NCI-H2171 (cell line): ENCODE measurements at places on chromosomes 3 and 15.

DNA sequence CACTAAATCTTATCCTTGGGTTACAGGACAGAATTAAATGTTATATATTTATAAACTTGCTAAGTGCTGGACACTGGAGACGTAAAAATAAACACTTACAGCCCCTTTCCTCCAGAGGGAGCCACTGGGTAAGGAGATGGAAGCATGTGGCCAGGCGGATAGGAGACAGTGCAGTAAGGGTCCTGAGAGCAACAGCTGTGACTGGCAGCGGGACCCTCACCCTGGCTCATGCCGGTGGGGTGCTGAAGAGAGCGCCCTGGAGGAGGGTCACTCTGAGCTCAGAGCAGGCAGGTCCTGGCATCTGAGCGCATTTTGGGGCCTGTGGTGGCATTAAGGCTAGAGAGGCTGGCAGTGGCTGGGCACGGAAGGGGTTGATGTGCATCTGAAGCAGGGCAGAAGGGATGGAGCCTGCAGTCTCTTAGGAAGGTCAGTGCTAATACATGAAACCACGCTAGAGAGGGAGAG lies 16.0 kb downstream of the SEC61A1 start:
- no peak for DNase-seq

GRCh38 chr15:101342056-101342455 lies 47.0 kb upstream of the SNRPA1 start:
- no peak for DNase-seq

DNA sequence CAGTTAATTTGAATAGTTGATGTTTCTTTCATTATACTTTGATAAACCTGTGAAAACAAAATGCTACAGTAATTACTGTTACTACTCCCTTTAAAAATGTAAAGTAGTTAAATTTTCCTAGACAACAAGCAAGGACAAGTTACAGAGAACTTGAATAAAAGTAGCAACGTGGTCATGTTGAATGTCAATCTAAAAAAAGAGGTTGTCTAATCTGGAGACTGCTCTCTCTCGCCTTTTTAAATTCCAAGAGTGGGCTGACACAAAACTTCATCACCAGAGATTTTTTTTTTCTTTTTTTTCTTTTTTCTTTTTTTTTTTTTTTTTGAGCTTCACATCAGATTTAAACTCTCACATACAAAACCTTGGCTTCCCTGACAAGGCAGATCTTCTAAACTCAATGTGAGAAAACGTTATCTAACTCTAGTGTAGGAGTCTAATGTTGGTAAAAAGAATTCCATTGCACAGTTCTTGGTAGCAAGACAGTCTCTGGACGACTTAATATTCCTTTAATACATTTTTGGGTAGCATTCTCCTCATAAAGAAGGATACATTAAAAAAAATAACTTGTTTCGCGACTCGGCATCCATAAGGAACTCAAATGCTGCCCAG lies 4.1 kb downstream of the FOXP1 start:
- DNase-seq: no peak

DNA sequence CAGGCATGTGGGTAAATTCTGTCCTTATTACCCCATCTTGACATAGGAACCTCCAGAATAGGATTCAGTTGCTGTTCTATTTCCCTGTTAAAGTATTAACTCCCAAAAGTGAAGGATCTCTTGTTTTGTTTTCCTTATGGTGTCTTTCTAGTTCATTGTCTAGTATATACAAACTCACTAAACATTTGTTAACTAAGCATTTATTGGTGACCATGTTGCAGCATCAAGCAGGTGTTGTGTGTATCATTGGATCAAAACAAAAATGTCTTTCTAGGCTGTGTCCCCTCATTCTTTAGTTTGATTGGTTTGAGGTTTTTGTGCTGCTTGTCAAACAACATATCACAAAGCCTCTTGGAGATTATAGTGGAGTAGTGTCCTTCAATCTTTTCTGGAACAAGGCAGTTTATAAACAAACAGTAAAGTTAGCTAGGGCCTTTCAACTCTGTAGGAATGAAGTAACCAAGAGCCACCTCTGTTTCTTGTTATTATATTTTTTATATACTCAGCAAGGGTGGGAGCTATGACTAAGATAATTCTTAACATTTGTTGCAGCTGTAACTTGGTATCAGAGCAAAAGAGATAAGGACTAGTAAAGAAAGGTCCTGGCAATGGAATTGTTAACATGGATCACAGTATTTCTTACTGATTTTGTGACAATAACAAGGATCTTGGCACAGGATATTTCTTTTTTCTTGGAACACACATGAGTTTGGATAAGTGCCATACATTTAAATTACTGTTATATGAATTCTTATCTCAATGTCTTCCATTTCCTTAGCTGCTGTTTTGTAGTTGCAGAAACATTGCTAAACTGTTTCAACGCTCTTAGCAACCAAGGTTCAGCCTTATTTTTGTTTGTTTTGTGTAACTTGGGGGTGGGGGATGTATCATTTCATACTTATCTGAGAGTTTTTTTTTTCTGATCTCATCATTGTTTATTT lies 49.3 kb downstream of the TMOD3 start:
- DNase-seq: no peak

- DNase-seq: no peak
Measured at GRCh38 chr3:112585782-112586181, 23.9 kb downstream of the SLC35A5 start.

- DNase-seq: no peak
Measured at GRCh38 chr15:45849136-45849535, 214.3 kb downstream of the SQOR start.

GRCh38 chr15:66721020-66721419 lies 19.0 kb downstream of the SMAD6 start:
- DNase-seq: no peak

DNA sequence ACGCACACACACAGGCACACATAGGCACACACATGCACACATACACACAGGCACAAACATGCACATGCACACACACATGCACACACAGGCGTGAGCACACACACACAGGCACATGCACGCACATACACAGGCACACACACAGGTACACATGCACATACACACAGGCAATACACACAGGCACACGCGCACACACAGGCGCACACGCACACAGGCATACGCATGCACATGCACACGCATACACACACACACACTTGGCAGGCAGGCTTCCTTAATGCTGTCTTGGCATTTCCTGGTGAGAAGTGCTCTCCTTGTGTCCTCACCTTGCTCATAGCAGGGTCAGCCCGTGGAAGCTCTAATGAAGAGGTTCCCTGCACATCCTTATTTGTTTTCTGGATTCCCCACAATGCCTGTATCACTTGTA lies 8.4 kb upstream of the SLCO2A1 start:
- DNase-seq: no peak

DNA sequence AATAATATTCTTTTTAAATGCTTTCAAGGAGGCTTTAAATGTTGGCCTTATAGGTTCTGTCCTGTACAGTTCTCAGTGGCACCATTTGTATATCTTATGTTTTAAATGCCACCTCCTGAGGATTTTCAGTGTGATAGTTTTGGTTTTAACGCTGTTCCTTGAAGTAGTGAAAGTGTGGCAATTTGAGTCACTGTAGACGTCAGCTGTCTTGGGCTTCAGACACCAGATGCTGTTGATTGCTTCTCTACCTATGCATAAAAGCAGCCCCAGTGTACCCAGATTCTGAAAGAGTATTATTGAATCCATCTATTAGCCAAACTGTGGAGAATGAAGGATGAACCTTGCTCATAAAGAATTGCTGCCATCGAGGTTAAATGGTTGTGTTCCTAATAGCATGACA lies 316.8 kb upstream of the GBE1 start:
- DNase-seq: no peak

DNA sequence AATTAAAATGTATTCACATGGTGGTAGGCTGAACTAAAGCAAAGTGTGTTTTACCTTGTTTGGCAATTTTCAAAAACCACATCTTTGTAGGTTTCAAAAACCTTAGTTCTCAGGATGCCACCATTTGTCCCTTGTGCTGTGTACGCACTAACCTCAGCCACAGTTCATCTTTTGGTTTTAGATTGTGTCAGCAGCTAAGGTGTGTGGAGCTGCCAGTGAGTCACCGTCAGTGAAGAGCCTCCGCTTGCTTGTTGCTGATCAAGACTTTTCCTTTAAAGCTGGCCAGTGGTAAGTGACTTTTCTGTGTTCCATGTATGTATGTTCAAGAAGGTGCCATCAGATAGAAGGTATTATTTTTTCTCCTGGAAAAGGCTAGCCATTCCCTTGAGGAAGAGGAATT lies 21.1 kb downstream of the OXNAD1 start:
- no peak for DNase-seq

DNA sequence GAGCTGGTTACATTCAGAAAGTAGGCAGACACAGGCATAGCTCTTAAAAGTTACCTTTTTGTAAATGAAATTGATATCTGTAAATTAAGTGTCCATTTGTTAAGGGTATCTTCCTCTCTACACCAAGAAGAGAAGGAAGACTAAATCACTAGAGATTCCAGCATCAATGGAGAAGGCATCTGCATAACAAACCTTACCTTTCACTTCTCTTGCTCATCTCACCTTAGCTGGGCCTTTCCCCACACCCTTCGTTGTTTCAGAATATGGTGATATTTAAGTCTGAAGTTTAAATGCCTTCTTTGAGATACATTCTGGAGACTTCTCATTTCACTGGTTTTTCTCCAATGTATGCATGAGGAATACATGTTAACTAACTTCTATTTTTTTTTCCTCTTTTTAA lies 54.5 kb upstream of the TGFBR2 start:
- DNase-seq: no peak

DNA sequence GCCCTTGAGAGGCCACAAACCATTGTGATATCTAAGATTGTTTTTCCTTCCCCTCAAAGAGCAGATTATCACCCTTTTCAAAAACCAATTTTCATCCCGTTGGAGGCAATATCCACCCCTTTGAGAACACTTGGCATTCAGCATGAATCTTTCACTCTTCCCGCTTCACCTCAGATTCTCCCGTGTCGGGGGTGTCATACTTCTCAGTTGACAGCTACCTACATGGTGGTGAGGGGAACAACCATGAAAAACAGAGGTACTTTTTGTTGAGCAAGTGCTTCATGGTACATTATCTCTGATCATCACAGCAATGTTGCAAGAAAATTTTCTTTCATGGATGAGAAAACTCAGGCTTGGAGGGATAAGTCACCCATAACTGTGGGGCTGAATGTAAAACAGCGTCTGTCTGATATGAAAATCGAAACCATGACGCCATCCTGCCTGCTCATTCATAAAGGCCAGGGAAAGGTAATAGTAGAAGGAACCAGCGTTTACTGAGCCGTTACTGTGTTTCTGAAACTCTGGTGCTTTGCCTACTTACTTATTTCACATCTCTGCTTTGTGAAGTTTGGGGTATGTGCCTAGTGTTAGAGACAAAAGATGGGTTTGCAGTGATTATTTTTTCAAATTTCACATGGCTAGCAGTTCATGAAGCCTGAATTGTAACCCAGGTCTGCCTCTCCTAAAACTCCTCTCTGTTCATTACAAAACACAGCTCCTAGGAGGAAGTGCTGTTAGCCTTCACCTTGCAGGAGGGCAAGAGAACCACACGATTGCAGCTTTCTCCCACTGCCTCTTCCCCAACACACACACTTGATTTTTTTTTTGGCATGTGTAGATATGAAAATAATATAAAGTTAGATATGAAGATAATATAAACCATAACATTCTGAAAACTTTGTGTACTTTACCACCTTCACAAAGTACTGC lies 35.4 kb downstream of the SV2B start:
- DNase-seq: no peak

DNA sequence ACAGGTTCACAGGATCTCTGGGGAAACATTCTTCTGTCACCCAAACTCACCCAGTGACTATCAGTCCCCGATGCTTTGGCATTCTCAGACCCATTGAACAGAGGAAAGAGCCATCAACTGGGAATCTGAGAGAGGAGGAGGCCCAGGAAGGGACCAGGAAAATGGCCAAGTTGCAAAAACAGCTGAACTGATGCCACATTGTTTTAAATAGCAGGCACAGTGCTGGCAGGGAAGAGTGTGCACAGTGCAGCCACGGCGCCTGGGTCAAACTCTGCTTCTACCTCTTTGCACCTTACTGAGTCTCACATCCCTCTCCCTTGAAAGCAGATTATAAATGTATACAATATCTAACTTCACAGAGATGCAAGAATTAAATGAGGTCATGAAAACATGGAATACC lies 66.4 kb downstream of the SRGAP3 start:
- DNase-seq: no peak

GRCh38 chr3:30474371-30474770 lies 132.0 kb upstream of the TGFBR2 start:
- DNase-seq: no peak

- DNase-seq: no peak
Measured at GRCh38 chr3:76402926-76403325, 617.6 kb upstream of the ZNF717 start.
